ENCODE measurements at places on chromosomes 1 and 21.

DNA sequence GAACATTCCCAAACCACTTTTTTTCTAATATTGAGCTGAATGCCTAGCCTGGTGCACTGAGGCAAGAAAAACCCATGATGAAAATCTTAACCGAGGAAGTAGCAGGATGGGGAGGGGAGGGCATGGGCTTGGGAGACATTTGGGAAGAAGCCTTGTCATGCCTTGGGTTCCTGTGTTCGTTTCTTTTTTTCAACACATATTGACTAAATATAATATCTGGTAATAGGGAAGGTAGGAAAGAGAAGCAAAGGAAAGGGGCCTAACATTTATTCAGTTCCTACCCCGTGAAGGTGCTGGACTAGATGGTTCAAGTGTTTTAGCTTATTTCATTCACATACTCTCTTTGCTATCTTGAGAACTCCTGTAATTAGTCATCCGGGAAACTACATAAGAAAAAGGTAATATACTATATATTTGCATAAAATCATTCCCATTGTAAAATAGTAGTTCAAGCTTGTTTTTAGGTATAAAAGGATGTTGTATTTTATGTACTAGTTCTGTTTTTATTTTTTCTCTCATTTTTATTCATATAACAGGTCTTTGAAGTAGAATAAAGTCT, 62.1 kb downstream of the ST3GAL3 start:
- DNase-seq = no peak

- DNase-seq = no peak
Measured at GRCh38 chr1:51689075-51689440, 72.2 kb downstream of the OSBPL9 start.

- no peak for DNase-seq
Measured at GRCh38 chr1:23904748-23905357, 8.3 kb downstream of the CNR2 start.

DNA sequence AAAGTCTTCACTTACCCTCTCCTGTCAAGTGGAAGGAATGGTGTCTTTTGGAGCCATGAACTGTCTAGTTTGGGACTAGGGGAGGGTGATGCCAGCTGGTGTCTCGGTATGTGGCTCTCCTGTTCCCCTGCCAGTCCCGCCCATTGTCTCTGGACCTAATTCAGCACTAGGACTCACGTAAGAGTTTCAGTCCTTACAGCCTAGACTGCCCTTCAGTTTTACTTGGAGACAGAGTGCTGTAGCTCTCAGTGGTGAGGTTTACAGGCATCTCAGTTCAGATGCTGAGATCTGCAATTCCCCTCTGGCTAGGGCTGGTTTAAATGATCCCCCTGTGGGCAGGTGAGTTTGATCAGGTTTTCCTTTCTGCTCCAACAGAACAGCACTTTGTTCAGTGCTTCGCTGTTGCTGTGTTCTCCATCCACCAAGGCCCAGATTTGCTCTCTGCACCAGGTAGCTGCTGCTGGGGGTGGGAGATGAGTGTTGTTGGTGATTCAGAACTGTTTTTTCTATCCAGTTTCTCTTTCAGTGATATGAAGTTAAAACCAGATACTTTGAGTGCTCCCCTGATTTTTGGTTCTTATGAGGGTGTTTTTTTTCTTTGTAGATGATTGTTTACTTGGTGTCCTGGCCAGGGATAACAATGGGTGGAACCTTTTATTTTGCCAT, 198.3 kb upstream of the RNPC3 start:
- no peak for DNase-seq

- no peak for DNase-seq
Measured at GRCh38 chr1:33696962-33697361, 166.9 kb upstream of the HMGB4 start.

GRCh38 chr1:53572815-53573173, 113.6 kb downstream of the DMRTB1 start:
- DNase-seq = no peak

DNA sequence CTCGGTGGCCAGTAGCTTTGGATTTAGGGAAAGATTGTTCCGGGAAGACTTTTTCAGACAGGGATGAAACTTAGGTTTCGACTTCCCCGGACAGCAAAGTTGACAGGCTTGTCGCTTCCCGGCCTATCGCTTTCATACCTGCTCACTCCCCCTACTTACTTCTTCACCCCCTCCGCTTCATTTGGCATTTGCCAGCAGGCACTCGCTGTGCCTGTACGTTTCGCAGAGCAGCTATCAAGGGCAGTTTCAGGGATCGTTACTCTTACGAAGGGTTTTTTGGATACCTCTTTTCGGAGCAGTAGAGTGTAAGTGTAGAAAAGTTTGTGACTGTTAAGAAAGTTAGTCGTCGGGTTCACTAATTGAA, 393 bp downstream of the BLZF1 start:
- DNase-seq = peak; percentile 71

DNA sequence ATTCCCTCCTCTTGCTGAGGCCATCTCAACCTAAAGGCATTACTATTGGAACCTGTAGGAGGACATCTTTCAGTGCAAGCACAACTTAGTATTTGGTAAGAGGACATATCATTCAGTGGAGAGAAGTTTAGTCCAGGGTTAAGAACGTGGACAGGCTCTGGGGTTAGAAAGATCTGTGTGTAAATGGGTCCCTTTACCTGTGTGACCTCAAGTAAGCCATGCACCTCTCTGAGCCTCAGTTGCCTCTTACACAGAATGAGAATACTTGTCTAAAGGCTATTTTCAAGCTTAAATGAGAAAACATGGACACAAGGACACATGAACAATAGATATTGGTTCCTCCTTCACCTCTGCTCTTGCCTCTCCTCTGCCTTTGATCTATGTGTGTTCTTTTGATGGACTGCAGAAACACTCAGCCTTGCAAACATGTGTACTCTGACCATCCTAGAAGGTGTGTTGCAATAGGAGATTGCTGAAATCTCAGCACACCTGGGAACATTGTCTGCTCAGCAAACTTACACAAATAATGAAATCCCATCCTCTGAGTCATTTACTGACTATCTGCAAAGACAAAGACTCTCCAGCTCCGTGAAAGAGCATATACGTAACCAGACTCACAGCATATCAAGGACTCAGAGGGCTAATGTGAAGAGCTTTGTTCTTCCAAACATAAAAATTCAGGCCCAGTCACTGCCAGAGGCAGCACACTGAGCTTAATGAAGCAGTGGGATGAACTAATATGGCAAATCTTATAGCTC, 143.8 kb downstream of the DAB1 start:
- no peak for DNase-seq

- DNase-seq = no peak
Measured at GRCh38 chr1:167496797-167497619, 21.3 kb downstream of the CD247 start.

All from CD4-positive, alpha-beta T cell treated with Interferon alpha-2 for 1 hour (primary cell).